KBM-7 (cell line): ENCODE measurements at places on chromosomes 7 and 10.

DNA sequence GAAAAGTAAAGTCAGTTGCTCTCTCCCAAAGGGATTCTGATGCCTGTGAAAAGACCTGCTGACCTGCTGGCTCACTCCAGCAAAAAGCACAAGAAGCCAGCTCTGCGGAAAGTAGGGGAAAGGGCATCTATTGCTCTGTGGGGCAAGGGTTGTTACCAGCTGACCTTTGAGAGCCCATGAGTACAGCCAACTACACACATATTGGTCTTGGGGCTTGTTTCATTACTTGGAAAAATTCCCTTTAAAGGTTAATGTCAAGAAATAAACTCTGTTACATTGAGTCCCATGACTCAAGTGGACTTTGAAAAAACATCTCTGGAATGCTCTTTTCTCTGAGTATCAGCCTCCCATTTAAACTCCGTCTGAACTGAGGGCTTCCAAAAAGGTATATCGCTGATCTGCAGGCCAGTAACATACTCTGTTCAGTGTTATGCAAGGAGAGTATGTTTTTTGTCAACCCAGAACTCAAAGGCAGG is 53.2 kb downstream of the PANK1 start:
- DNase-seq: no peak

DNA sequence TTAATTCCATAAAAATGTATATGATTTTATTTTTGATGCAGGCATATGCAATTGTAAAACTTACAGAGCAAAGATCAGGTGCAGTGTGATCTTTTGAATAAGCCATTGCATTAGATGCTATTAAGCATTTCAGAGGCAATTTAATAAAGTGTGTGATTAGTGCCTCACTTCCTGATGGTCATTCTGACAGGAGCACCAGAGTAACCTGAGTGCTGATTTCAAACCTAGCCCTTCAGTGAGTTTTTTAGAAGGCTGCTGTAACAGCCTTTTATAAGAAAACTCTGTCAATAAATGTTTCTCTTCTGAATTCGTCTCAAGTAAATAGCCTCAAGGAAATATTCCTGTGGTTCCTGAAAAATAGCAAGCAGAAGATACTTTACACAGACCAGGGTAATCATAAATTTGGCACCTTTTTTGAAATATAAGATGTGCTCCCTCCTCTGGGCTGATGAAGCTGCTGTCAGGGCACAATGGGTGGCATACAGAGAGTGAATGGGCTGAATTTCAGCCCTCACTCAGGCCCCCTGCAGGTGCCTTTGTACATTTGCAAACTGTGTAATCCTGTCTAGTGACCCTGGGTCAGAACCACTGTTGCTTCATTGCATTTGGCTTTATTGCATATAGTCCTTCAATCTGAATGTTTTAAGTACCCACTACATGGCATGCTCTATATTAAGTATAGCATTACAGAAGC is 193.7 kb upstream of the CSTF2T start:
- no peak for DNase-seq

DNA sequence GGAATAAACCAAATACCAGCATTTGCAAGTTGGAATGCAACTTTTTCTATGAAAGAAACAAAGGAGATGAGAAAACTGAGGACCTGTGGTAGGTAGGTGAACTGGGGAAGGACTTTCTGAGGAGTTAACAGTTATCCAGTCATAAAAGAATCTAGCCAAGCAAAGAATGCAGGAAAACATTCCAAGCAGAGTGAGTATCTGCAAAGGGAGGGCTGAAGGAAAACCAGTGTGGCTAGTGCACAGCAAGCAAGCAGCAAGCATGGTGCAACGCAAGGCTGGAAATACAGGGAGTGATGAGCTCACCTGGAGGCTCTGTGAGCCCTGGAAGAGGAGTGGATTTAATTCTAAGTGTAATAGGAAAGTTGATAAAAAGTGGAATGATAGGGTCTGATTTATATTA is 44.0 kb downstream of the RTKN2 start:
- DNase-seq: no peak

DNA sequence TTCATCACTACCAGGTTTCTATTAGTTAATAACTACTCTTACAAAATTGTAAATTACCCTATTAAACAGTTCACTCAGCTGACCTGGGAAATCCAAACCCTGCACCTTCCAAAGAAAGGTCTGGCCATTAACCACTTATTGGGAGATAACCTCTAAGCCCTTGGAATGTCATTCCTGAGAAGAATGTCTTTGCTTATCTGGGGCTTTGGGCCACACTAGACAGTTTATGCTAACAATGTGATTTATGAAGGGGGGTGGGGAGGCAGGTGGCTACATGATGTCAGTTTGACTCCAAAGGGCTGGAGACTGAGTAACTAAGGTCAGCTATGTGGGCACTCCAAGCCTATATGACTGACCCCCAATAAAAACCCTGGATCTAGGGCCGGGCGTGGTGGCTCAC is 50.7 kb downstream of the AKR1D1 start:
- no peak for DNase-seq

DNA sequence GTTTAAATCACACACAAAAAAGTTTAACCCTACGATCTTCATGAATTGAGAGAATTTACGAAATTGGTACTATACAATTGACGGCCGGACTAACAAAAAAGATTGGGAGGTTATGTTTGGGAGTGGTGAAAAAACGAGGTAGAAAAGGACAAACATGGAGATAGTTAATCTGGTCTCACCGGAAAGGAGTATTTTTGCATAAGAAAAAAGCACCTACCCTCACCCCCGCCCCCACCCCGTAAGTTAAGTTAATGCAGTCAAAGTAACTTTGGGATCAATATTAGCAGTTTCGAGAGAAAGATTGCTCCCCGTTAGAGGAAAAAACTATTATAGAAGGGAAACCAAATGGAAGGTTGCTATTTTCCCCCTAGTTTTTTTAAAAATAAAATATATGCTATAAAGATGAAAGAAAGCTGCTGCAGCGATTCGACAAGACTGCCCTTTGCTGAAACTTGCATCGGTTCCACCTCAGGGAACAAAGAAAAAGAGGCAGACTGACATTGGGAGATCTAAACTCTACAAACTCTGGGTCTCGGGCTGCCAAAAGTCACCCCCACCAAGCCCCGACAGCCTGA is 3.5 kb downstream of the SP8 start:
- no peak for DNase-seq
